Fibroblast of the conjunctiva (primary cell): ENCODE measurements at places on chromosomes 13 and 19.

GRCh38 chr13:73198991-73199411 lies 140.2 kb downstream of the KLF5 start:
- no peak for DNase-seq

DNA sequence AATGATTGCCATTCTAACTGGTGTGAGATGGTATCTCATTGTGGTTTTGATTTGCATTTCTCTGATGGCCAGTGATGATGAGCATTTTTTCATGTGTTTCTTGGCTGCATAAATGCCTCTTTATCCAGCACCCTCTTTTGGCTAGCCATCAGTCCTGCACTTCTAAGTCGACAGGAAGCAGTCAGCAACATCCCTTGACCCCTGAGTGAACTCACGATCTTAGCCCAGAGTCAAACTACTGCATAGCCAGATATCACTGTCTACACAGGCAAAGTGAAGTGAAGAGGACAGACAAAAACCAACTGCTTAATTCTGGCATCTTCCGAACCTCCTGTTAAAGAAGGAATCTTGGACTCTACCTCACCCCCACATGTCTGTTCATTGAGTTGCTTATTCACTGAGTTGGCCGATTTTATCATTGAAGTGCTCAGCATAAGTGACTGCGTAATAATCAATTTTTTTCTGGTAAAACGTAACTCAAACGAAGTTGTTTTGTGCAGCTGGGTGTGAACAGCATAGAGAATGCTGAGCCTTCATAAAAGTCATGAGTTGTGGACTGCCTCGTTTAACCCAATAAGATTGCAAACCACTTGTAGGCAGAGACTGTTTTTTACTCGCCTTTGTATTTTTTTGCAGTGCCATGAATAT lies 304.2 kb downstream of the COG6 start:
- no peak for DNase-seq

DNA sequence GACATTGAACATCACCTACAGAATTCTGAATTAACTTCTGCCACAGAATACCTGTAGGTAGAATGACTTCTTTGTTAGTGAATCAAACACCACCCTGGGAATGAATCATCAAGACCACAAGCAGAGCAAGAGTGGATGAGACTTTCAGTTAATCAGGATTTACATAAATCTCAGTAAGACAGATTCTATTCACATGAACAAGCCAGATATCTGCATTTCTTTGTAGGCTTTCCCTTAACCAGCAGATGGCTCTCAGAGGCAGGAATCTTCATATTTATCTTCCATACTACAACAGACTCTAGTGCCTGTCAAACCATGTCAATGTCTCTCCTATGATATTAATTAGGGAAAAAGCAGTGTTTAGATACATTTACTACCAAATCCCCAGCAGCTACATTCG lies 412.1 kb downstream of the KLF12 start:
- DNase-seq: peak; percentile 18

- no peak for DNase-seq
Measured at GRCh38 chr19:54153731-54154326, 5.7 kb downstream of the LENG1 start.

DNA sequence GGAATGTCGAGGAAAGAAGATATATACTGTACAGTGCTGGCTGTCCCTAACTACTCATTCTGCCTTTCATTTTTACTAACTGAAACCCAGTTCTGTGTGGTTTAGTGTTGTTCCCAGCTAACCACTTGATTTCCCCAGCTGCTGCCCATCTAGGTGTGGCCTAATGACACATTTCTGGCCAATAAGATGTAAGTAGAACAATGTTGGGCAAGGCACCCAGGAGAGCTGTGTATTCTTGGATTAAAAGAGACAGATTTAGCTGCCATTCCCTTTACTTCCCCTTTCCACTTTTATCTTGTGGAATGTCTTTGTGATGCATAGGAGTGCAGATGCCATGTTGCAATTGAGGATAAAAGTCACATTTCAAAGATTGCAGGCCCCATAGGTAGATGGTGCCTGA lies 28.3 kb upstream of the PCDH9 start:
- no peak for DNase-seq

- peak; percentile 72 for DNase-seq
Measured at GRCh38 chr19:1248139-1248785, at the start of gene MIDN. Gene MIDN, plus strand, starts transcription at chr19:1248583. Its CDS starts 1,714 bp downstream, at chr19:1250297.

GRCh38 chr19:1438933-1439354 lies 748 bp downstream of the RPS15 start:
- no peak for DNase-seq

DNA sequence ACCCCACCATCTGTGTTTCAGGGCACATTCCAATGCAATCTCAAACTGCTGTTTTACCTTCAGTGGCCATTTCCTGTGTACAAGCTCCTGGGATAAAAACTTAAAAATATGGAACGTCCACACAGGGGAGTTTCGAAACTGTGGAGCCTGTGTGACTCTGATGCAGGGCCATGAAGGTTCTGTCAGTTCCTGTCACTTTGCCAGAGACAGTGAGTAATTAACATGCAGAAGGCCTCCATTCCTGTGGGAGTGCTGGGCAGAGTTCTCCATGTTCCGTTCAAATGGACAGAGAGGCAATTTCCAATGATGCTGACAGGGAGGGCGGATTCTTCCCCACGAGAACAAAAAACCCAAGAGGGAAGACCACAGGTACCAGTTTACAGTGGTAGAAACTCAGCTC lies 24.4 kb downstream of the WDR88 start:
- DNase-seq: peak; percentile 24

DNA sequence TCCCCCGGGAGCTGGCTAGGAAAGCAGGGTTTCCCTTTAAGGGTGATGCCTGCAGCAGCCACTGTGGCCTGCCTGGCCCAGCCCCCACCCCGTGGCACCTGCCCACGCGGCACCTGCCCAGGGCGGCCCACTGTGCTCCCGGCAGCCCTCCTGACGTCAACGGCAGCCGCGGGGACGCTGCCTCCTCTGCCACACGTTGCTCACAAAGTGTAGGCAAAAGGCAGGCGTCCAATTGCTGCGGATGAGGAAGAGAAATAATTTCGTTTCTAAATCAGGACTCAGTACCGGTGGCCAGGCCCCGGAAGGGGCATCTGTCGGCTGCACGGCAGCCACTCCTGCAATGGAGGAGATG lies 122.3 kb downstream of the URI1 start:
- no peak for DNase-seq

GRCh38 chr19:23777216-23777615 lies 18.5 kb upstream of the ZNF681 start:
- no peak for DNase-seq

GRCh38 chr13:47249266-47249665 lies 352.4 kb upstream of the HTR2A start:
- no peak for DNase-seq

GRCh38 chr19:3784607-3785450 lies 1.4 kb downstream of the MATK start:
- no peak for DNase-seq

GRCh38 chr13:23628765-23629565 lies 58.8 kb downstream of the TNFRSF19 start:
- no peak for DNase-seq

GRCh38 chr13:73171271-73171682 lies 112.5 kb downstream of the KLF5 start:
- DNase-seq: no peak

DNA sequence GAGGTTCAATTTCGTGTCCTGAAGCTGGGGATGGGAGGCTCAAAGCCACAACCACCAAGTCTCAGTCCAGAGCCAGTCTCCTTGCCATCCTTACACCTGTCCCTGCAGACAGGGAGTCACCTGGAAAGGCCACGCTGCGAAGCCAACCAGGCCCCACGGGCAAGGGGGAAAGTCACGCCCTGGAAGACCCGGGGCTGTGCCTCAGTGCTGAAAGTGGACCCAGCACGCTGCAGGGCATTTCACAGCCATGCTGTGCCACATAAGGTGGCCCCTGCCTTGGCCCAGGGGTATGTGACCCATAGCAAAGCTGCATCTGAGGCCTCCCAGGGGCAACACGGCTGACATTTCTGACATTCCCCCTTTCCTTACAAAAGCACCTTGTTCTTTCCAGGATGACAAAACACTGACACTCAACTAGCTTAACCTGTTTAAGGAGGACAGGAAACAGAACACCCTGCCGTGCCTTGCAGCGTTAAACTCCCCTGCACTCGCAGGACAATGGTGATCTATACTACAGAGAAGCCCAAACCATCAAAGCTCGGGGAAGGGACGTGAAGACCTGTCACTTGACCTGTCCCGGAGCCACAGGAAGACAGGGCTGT lies 14.8 kb downstream of the CHERP start:
- DNase-seq: no peak

- DNase-seq: no peak
Measured at GRCh38 chr13:77000475-77000874, 8.6 kb downstream of the CLN5 start.

- no peak for DNase-seq
Measured at GRCh38 chr13:26052337-26052736, 521 bp upstream of the SHISA2 start.

DNA sequence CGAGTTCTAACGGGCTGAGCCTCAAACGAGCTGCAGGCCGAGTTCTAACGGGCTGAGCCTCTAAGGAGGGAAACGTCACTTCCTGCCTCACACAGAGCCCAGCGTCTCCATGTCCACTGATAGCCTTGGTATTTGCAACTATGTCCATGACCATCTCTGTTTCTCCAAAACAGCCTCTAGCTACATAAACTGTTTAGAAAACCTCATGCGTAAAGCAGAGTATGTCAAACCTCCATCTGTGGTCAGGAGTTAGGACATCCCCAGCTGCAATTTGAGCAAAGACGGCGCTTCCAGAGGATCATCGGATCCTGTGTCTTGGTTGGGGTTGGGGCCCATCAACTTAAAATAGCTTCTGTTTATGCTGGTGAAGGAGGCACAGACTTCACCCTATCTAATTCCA lies 20.8 kb downstream of the RASA3 start:
- DNase-seq: no peak

- DNase-seq: no peak
Measured at GRCh38 chr19:48544856-48545750, 6.9 kb upstream of the SULT2B1 start.

DNA sequence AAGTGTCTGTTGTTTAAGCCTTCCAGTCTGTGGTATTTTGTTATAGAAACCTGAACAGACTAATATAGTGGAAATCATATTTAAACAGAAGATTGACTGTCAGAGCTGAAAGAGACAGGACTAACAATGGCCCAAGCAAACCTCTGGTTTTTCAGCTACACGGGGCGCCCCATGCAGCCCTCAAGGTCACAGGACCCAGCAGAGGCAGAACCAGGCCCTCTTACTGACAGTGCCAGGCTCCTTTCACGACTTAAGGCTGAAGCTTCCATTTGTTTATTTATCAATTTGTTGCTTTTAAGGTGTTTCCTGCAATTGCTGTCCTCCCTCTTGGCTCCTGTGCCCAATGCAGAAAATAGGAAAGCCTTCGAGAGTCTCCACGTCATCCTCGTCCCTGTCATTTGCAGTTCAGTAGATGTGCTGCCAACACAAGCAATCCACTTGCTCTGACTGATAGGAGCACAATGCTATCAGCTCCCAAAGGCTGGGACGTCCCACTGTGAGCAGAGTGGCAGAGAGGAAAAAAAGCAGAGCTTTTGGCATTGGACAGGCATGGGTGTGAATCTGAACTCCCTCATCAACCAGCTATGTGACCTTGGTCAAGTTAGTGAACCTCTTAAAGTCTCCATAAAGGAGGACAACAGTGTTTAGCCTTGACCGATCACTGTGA lies 10.5 kb upstream of the SLC7A1 start:
- no peak for DNase-seq

DNA sequence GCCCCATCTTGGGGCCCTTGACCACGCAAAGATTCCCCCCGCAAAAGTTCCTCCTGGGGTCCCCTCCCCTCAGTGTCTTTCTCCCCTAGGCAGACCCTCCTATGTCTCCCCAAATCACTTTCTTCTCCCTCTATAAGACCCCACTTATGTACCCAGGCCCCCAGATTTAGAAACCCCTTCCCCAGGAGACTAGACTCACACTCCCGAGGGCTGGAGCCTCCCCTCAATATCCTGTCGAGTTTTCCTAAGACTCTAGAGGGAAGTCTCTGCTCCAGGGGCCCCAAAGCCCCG lies 1.4 kb downstream of the SLC1A5 start:
- DNase-seq: no peak

GRCh38 chr19:30846102-30846501 lies 473.9 kb downstream of the ZNF536 start:
- no peak for DNase-seq

GRCh38 chr13:55602784-55603183 lies 1537.9 kb upstream of the PRR20A start:
- no peak for DNase-seq

DNA sequence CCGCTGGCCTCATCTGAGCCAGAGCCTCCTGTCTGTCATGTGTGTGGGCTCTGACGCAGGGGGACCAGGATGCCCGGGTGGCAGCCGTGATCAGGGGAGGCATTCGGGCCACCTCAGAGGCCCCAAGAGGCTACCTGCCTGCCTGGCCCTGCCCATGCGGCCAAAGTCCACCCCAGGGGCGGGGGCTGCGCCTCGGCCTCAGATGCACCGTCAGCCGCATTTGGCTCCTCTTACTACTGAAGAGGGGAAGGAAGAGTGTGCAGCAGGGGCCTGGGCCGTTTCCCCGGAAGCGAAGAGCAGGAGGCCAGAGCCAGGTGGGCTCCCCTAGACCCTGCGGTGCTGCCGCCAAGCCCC lies 34.0 kb downstream of the C13orf46 start:
- DNase-seq: no peak

DNA sequence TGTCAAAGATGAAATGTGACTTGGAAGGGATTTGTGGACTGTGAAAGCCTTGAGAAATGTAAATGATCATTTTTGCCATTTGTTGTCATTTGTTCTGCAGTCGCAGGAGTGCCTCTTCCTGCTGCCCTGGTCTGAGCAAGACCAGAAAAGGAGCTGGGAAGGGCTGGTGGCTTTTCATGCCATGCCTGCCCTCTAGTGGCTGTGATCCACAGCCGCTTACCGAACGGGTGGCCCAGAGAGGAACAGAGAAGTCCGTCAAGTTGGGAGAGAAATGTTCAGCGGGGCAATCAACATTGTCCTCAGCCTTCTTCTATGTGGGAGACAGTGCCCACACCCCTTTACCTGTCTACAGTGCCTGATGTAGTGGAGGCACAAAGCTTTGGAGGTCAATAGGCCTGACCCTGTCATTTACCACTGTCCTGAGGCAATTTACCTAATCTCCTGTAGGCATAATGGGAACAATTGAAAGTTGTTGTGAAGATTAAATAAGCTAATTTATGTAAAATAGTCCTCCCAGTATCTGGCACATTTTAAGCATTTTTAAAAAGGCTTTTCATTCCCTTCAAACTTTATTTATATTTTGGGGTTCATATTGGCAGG lies 224.5 kb downstream of the B3GLCT start:
- DNase-seq: peak; percentile 76

GRCh38 chr13:79684371-79684770 lies 203.4 kb downstream of the NDFIP2 start:
- no peak for DNase-seq

DNA sequence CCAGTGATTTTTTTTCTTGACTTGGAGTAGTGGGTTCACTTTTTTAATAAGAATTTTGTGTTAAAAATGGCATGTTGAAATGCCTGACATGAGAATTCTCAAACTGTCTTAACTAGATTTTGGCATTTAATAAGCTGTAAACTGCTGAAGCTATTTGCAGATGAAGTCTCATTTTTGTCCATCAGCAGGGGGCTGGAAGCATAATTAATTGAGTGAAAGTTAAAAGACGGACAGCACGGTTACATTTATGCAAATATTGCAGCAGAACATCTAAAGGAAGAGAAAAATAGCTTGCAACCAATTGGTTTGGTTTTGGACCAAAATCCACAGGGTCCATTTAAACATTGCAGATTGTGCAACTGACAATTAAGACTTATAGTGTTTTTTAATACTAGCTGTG lies 837.3 kb upstream of the KLHL1 start:
- DNase-seq: no peak
